Cortex of kidney (tissue), 1 donor: ENCODE measurements at places on chromosomes 6 and 20.

GRCh38 chr6:11042025-11042749 is 1.9 kb downstream of the ELOVL2 start:
- no peak for DNase-seq

GRCh38 chr6:143007646-143008045 is 53.0 kb upstream of the AIG1 start:
- DNase-seq: no peak

DNA sequence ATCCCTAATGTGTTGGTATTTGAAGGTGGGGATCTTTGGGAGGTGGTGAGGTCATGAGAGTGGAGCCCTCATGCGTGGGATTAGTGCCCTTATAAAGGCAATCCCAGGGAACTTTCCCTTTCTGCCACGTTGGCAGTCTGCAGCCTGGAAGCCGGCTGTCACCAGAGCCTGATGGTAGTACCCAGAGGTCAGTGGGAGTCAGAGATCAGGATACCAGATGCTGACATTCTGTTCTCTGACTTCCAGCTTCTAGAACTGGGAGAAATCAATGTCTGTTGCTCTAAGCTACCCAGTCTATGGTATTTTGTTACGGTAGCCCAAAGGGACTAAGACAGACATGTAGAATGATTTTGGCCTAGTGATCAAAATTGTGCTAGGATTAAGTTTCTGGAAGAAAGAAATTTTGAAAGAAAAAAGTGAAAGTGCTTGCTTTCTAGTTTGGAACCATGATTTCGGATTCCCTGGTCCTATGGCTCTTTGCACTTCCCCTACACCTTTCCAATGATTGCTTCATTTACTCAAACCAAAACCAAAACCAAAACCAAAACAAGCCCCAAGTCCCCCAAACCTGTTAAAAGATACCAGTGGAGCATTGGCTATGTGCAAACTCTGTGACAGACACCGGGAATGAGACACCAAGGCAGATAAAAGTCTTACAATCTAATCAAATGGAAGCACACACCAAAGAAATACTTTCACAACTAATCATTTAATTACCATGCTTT is 173.7 kb upstream of the ZNF217 start:
- no peak for DNase-seq

- no peak for DNase-seq
Measured at GRCh38 chr6:62903266-62903665, 308.0 kb upstream of the FKBP1C start.

GRCh38 chr6:35035481-35036030 is 105.6 kb downstream of the TCP11 start:
- DNase-seq: no peak

DNA sequence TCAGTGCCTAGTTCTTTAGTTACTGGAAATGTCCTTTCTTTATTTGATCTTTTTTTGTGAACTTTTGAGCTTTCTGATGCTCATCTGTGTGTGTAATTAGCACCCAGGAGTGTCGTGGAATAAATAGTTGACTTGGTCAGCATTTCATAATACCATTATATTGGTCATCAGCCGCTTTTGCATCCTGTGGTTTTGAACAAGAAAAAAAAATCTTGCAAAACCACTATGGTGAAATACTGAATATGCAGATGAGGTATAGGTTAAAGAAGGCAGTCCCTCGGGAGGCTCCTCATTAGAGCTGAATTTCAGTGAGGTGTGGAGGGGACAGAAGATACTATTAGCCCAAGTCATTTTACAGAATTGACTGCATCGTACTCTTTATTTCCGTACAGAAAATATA is 90.1 kb downstream of the FOXO3 start:
- DNase-seq: no peak

DNA sequence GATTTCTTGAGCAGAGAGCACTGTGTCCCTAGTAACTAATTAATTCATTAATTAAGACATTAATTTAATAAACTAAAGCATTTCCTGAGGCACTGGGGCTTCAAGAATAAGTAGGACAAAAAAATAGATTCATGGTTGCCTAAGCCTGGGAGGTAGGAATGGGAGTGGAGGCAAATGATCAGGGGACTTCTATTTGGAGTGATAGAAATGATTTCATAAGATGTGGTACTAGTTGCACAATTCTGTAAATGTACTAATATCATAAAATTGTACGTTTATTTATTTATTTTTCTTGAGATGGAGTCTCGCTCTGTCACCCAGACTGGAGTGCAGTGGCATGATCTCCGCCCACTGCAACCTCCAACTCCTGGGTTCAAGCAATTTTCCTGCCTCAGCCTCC is 287.2 kb downstream of the KHDC1L start:
- no peak for DNase-seq

DNA sequence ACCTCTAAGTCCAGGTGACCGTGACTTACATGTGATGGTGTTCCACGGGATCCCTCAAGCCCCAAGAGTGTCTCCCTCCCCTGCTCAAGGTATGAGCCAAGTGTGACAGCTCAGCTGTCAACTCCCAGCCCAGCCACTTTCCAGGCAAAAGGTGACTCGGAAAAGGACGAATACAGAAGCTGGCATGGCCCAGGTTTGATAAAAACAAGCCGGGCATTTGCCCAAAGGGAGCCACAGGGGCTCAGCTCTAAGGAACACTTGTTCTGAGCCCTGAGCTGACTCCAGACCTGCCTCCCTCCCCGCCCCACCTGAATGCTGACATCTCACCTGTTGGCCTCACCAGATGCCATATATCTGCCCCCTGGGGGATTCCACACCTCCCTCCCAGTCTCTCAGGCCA is 43.0 kb upstream of the BPIFA2 start:
- no peak for DNase-seq

DNA sequence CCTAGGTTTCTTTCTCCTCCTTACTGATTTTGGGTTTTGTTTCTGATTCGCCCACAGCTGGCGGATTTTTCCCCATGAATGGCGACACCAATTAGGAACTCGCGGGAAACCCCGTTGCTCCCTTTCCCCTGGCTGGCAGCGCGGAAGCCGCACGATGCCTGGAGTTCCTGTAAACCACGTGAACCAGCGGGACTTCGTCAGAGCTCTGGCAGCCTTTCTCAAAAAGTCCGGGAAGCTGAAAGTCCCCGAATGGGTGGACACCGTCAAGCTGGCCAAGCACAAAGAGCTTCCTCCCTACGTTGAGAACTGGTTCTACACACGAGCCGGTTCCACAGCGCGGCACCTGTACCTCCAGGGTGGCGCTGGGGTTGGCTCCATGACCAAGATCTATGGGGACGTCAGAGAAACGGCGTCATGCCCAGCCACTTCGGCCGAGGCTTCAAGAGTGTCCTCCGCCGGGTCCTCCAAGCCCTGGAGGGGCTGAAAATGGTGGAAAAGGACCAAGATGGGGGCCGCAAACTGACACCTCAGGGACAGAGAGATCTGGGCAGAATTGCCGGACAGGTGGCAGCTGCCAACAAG is 3.2 kb upstream of the SEC23B start:
- DNase-seq: no peak

DNA sequence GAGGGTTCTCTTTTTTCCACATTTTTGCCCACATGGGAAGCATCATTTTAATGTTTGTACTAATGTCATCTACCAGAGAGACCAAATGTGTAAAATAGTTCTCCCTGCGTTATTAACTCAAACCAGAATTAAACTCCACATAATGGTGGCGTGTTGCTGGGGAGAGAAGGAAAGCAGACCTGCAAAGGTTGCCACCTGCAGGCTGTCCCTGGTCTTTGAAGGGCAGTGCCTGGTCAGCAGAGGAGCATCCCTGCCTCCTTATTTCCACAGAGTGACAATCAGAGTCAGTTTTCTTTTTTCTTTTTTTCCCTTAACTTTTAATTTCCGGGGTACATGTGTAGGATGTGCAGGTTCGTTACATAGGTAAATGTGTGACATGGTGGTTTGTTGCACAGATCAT is 214.5 kb downstream of the TBX18 start:
- DNase-seq: no peak

DNA sequence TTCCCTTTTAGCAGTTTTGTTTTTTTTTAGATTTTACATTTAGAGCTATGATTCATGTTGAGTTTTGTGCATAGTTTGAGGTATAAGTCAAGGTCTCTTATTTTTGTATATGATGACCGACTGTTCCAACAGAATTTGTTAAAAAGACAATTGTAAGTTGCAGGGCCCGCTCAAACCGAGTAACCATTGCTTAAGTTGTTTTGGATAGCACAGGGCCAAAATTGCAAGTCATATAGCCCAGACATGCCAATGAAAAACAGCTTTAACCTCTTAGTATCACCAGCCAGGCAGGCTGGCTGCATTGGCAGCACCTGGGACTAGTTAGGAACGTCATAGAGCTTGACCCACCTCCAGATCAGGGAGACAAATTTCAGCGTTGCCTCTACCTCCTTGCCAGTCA is 47.3 kb downstream of the PFDN4 start:
- no peak for DNase-seq
